ENCODE measurements at places on chromosomes 1 and 21.

- DNase-seq: no peak
Measured at GRCh38 chr1:173405281-173405680, 71.9 kb upstream of the PRDX6 start.

DNA sequence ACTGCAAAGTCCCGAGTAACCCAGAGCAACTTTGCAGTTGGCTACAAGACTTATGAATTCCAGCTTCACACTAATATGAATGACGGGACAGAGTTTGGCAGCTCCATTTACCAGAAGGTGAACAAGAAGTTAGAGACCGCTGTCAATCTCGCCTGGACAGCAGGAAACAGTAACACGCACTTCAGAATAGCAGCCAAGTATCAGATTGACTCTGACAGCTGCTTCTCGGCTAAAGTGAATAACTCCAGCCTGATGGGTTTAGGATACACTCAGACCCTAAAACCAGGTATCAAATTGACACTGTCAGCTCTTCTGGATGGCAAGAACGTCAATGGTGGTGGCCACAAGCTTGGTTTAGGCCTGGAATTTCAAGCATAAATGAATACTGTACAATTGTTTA, 66.8 kb downstream of the ACBD6 start:
- no peak for DNase-seq

DNA sequence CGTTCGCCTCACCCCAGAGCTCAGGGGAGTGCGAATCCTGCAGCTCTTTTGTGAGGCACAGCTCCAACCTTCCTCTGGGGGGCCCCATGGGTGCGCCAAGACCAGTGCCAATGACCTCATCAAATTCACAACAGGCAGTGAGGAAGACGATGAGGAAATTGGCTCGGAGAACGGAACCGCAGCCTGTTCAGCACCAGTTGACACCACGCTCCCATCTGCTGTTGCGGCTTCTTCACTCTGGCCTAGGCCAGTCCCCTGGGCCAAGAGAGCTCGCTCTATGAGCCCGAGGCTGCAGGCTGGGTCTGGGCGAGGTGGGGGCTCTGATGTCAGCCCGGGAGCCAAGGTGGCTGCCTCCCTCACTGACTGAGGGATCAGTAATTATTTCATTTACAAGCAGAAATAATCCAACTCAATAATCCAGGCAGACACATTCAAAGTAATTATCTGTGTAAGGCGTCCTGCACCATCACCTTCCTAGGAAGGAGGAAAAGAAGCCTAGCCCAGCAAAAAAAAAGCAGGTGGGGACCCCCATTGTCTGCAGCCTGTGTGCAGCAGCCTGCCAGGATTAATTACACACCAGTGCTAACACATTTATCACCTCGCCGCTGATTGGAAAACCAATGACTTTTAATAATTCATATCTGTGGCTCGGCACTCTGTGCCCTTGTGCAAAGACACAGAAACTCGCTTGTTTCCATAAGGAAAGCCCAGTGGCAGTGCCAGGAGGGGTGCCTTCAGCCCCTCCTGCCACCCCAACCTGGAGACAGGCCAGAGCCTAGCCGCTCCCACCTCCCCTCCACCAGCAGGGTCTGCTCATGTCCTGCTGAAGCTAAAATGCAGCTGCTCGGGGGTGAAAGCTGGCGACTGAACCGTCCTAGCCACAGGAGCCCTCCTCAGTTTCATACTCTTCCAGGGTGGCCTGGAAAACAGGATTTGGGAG, 1.9 kb downstream of the PLEKHA6 start:
- DNase-seq: no peak

DNA sequence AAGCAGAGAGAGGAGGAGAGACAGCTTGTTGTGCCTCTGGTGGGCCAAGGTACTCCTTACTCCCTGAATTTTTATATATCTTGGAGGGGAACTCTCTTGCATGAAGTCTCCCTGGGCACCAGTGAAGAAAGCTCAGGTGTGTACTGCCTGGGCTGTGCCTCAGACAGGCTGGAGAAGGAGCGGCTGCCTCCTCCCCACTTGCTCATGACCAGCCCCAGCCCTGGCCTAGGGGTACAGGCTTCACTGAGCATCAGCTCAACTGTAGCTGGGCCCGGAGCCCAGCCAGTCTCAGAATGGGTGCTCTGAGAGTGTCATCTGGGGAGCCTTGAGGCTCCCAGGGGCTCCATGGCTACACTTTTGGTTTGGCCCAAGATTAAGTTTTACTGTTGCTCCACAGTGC, 44.8 kb upstream of the TENT5C start:
- DNase-seq: no peak

DNA sequence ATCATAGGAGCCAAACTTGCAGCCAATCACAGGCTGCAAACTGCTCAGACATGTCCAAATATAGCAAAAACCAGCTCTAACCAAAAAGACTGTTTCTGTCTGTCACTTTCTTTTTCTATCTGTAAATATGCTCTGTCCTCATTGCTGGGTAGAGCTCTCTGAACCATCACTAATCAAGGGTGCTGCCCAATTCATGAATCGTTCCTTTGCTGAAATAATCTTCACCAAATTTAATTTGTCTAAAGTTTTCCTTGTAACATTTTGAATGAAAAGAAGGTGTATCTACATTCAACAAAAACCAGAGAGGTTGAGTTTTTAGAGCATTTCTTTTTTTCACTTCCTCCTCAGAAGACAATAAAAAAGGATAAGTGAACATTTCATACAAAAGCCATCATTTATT, 1221.7 kb upstream of the ADGRL2 start:
- no peak for DNase-seq

DNA sequence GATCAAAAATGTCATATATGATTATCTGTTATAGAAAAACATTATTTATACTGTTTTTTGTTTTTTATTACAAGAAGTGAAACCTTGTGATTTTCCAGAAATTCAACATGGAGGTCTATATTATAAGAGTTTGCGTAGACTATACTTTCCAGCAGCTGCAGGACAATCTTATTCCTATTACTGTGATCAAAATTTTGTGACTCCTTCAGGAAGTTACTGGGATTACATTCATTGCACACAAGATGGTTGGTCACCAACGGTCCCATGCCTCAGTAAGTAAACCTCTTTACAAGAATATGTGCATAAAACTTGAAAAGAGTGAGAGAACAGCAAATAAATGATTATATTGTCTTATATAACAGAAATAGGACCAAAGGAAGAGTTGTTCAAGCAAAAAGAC, 14.5 kb downstream of the CFHR4 start:
- no peak for DNase-seq

GRCh38 chr1:74531796-74532195, 19.4 kb upstream of the LRRC53 start:
- no peak for DNase-seq

- DNase-seq: no peak
Measured at GRCh38 chr1:243293941-243294722, 38.3 kb downstream of the SDCCAG8 start.

GRCh38 chr1:42221456-42221855, 56.9 kb upstream of the GUCA2A start:
- DNase-seq: no peak

- peak; percentile 92 for DNase-seq
Measured at GRCh38 chr1:25338188-25338981, at the start of gene TMEM50A. Gene TMEM50A (plus strand): TSS chr1:25338334. CDS start chr1:25340487, 2,153 bp downstream.

GRCh38 chr1:192626366-192627179, 9.4 kb upstream of the RGS13 start:
- no peak for DNase-seq

GRCh38 chr1:64043976-64044375, 159.4 kb upstream of the UBE2U start:
- no peak for DNase-seq

- DNase-seq: no peak
Measured at GRCh38 chr1:184836141-184836540, 81.5 kb upstream of the EDEM3 start.

DNA sequence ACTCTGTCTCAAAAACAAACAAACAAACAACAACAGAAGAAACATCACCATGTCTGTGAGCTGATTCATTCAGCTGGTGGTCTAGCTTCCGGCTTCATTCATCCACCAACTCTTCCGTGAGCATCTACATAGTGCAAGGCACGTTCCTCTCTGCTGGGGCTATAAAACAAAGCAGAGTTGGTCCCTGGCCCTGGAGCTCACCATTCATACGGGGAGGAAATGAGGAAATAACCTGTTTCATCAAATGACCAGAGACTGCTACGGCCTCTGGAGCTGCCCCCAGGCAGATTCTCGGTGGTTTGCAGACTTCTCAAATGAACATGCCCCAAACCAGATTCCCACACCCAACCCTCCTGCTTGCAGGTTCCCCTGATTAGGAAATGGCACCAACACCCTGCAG, 41.0 kb upstream of the ID3 start:
- no peak for DNase-seq

- DNase-seq: no peak
Measured at GRCh38 chr1:67839826-67840225, 6.6 kb upstream of the GNG12 start.

GRCh38 chr1:151314137-151314875, 12.9 kb downstream of the PI4KB start:
- DNase-seq: no peak

- no peak for DNase-seq
Measured at GRCh38 chr1:9376430-9376829, 83.7 kb downstream of the SPSB1 start.

DNA sequence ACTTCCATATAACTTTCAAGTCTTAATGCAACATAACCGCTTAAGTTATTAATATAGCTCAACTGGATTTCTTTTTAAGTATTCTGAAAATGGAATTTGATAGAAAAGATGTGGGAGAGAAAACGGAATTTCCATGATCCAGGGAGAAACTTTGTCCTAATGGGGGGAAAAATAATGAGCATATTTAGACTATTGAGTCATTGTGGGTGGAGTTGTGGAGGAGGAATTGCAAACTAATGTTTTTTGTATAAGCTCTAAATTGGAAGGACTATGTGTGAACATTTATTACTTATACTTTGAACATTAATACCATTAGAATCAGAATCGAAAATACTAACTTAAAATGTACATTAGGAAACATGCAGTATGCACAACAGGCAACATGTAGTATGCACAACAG, 159.9 kb upstream of the NEGR1 start:
- no peak for DNase-seq

GRCh38 chr1:75794382-75794781, 2.3 kb upstream of the MSH4 start:
- DNase-seq: no peak

- DNase-seq: no peak
Measured at GRCh38 chr1:177969825-177970371, at the start of gene SEC16B. Gene SEC16B (minus strand): TSS chr1:177970058. CDS start chr1:177967981, 2,077 bp downstream.

DNA sequence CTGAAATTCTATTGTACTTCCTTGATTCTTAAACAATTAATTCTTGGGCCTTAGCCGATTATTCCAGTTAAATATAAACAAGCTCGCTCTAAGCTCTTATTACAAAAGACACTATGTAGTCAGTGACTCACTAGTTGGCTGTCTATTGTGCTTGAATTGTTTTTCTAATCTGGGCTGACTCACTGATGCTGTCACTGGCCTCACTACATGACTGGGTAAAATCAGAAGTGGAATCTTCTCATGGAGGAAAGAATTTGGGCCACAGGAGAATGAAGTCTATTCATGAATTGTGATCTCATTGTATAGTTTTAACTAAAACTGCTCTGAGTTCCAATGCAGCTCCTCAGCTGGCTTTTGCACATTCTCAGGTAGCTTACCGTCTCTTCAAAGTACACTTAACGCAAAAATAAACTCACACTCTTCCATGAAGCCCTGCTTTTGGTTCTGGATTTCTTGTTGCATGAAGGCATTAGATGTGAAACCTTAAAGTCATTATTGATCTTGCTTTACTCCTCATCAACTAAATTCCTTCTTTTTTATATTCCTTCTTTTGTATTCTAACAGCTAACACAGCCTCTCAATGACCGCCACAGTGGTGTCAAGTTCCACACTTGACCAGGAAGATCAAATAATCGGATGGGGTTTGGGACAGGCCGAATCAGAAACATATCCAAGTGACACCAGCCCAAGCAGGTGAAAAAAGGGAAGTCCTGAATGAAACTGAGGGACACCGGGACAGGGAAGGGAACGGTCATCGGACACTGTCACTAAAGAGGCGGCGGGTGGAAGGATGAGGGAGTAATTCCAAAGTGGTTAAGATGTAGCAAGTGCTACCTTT, 80.9 kb upstream of the LBR start:
- no peak for DNase-seq

GRCh38 chr1:221418346-221418745, 323.5 kb downstream of the DUSP10 start:
- no peak for DNase-seq

DNA sequence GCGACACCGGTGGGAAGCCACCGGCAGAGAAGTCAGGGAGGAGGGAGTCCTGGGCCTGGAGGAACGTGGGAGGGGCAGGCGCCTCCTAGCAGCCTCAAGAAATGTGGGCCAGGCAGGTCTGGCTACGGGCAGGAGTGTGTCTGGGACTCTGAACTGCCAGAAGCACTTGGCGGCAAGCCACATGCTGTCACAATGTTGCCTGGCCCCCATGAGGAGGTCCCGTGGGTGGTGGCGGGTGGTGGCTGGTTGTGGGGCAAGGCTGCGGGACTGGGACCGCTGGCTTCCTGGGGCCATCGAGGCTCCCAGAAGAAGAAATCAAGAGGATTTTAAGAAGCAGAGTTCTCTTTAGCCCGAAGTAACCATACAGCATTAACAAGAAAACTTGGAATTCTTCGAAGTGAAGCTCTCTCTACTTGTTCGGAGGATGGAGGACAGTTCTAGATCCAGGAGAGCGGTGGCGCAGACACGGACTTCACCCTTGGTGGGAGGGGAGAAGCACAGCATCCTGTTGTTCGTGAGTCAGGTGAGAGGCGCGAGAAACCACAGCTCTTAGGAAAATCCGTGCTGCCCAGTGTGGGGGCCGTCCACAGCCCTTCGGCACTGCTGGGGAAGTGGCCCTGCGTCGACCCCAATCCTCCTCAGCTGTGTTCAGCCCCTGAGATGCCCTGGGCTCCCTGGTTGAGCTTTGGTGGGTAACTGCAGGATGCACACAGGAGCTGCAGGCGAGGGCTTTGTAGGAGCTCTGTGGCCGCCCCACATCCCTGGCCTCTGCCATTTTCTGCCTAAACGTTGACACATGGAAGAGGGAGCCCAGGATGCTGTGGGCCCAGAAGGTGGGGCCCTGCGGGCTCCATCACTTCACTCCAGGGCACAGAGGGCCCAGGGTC, 12.4 kb downstream of the SKI start:
- DNase-seq: peak; percentile 53

- DNase-seq: no peak
Measured at GRCh38 chr21:29033301-29033700, 8.8 kb downstream of the USP16 start.

DNA sequence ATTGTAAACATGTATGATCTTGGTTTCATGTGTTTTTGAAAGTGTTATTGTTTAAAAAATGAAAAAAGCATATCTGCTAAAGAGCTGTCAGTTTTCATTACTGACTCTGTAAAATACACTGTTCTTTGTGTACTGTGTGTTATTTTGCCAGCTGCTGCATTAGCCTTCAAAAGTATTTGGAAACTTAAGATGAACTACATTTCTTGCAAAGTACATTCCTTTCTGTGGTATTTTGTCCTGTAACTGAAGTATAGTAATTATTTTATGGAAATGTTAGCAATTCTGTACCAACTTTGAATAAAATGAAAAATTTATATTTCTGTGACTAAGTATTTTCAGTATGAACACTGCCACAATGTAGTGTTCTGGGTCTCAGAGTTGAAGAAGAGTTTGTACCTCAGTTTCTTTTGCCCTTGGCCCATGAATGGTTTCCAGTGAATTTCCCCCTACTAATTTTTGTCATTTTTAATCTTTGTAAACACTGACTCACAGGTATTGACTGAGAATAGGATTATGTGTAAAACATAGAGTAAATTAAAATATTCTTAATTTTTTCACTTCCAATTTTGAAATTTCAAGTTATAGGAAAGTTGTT, 32.7 kb downstream of the MRPS6 start:
- no peak for DNase-seq
